NCI-H345 (cell line): ENCODE measurements at places on chromosomes 5 and 9.

GRCh38 chr5:179317411-179318220 lies 27.6 kb downstream of the ADAMTS2 start:
- no peak for DNase-seq

DNA sequence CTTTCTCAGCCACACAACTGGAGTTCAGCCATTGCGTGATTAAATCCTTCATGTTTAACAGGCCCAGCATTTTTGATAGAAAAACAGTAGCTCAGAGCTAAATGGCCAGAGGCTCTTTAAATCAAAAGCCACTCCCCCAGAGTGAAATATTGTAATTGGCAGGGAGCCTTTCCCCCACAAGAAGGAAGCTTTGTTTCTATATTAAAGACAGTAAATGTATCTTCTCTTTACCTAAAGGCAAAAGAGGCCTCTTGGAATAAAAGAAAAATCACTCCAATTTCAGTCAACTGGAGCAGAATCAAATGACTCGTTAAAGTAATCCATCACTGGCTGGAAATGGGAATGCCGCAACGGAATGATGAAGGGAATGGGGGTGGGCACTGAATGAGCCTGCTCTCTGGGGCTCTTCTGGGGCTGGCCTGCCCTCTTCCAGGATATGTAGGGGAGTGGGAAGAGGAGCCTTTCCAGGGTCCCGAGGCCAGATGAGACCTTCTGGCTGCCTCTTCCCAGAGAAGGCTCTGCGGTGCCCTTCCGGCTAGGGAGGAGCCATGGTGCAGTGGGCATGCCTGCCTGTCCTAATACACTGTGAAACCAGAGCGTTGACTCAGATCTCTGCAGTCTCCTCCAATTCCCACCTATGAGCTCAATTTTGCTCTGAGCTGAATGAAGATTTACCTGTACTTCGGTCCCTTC lies 45.2 kb downstream of the ANKDD1B start:
- peak; percentile 74 for DNase-seq

DNA sequence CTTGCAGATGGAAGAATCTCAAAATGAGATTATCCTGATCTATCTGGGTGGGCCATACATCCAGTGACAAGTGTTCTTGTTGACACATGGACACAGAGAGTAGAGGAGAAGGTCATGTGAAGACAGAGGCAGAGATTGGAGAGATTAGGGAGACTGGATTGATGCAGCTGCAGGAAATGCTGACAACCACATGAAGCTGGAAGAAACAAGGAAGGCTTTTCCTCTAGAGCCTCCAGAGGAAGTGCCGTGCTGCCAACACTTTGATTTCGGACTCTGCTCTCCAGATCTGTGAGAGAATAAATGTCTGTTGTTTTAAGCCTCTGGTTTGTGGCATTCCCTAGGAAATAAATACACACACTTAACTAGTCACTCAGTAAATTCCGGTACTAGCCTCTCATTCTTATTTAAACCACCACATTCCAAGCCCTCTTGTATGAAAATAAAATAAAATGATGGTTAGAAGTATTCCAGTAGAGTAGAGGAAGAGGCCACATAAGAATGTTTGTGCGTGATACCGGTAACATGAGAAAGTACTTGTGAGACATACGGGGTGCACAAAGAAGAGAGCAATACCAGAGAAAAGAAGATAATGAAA lies 110.9 kb upstream of the DMAC1 start:
- DNase-seq = no peak

DNA sequence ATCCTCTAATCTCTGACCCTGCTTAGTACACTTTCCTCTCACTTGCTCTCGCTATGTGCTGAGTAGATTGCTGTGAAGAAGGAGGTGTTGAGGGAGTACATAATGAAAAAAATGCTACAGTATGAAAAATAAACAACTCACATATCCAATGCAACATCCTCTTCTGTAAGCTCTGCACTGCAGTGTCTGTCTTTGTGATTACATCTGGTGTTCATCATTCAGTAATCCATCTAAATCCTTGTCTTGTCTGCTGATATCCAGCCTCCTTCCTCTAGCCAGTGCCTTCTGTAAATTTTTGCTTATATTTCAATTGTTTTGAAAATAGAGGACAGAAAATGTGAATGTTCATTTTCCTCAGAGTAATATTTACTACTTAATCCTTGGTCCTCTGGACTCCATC lies 57.4 kb upstream of the CDH12 start:
- no peak for DNase-seq

GRCh38 chr9:13967011-13967410 lies 346.9 kb downstream of the NFIB start:
- no peak for DNase-seq

- no peak for DNase-seq
Measured at GRCh38 chr9:136299116-136299515, 4.8 kb downstream of the CCDC187 start.

DNA sequence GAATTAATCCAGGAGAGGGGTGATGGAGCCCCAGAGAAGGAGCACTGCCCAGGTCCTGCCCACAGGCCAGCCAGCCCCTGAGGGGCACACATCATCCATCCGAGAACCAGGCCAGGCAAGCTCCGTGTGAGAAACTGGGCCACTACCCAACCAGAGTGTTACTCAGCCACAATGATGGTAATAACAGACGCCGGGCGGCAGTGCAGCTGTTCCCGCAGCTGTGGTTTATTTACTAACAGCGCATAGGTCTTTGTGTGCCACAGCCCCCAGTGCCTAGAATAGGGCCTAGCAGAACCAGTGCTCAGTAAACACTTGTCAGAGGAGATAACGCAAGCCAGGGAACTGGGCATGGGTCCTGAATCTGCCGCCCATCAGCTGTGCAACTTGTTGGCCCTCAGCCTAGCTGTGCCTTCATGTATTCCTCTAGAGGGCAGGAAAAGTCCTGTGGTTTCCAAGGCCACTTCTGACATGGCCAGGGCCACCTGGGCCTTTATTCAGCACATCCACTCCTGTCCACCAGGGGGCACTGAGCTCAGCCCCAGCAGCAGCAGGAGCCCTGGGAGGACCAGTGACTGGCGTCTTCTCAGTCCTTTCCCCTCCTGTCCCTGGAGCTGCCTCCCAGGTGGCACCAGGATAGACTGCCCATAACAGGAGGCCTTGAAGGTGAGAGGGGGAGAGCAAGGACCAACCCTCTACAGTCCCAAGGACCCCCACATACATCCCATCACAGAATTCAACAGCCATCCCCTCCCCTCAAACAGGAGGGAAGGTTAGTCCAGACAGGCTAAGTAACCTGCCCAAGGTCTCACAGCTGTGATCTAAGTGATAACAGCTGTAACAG lies 2.1 kb downstream of the MXD3 start:
- DNase-seq = peak; percentile 85

DNA sequence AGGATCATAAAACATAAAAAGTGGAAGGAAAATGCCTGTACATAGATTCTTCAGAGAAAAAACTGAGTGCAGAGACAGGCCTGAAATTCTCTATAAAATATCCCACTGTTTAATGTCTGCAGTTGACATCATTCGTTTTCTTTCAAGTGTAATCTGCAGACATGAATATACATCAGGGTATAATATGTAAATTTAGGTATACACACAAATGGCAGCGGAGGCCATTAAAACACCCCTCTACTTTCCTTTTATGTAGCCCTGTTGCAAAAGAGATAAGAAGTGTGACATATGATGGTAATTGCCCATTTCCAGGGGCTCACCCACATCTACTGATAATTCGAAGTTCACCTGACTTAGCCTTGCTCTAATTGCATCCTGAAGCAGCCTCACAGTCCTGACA lies 164.3 kb downstream of the SLC24A2 start:
- no peak for DNase-seq

- no peak for DNase-seq
Measured at GRCh38 chr5:43420241-43420640, 8.1 kb upstream of the CCL28 start.

DNA sequence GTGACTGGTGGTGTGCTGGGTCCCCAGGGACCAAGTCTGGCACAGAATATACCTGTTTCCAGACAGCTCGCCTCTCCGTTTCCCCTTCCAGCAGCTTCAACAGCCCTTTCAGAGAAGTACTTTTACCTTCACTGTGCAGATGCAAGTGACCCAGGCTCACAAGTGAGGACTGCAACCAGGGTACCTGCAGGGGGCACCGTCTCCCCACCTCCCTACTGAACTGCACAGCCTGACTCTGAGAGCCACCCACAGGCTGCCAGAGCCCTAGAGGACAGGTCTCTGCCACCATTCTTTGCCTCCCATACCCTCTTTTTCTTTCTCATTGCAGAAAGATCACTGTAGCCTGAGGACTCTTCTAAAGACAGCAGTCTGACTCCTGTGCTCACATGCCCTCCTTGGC lies 15.4 kb downstream of the IL9 start:
- no peak for DNase-seq

- peak; percentile 79 for DNase-seq
Measured at GRCh38 chr5:6902597-6902996, 189.4 kb downstream of the TENT4A start.

- DNase-seq = no peak
Measured at GRCh38 chr9:10127867-10128266, 484.9 kb downstream of the PTPRD start.

GRCh38 chr9:19231126-19231903 lies 822 bp downstream of the DENND4C start:
- peak; percentile 39 for DNase-seq

DNA sequence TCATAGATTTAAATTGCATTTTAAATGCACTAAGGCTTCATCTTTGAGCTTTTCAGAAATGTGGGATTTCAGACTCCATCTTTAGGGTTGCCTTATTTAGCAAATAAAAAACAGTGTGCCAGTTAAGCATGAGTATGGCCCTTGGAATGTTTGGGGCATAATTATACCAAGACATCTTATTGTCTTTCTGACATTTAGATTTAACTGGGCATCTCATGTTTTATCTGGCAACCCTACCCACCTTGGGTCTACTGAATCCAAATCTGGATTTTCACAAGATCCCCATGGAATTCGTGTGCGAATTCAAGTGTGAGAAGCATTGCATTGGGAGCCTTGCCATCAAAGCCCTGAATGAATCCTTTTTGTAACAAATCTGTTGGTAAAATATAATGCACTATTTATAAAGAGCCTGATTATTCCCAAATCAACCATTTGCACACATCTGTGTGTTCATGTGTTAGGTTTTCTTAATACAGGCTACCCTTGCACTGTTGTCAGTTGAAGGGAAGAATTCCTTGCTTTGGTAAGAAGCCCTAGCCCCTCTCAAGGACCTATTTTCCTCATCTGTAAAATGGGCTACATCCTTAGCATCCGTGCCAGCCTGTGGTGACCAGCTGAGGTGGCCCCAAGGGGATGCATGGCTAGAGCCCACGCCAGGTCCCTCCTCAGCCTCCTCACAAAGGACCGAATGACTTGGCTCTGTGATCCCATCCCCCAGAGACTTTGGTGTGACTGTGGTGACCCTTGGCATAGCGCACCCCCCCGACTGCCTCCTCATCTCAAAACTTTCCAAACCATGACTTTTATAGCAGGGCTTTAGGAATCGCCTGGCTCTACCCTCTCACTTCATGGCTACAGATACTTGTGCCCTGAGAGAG lies 8.1 kb downstream of the GSN start:
- no peak for DNase-seq

- DNase-seq = no peak
Measured at GRCh38 chr9:14340219-14340873, 26.4 kb upstream of the NFIB start.

GRCh38 chr9:35042081-35042604 lies 30.3 kb downstream of the VCP start:
- DNase-seq = no peak

DNA sequence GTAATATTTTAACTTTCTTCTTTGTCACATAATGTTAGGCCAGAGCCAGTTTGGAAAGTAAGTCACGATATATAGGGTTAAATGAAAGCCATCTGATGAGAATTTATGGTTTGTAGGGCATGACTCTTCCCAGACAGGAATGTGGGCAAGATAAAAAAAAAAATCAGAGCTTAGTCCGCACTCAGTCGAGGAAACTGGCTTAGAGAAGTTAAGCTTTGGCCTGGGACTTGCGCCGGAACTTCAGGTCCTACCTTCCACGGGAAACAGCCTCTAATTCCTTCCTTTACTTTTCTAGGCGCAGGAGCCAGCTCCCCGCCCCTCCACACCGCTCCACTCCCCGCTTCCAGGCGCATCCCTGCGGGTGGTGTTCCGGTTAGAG lies 475 bp downstream of the DDX31 start:
- DNase-seq = peak; percentile 76

- DNase-seq = no peak
Measured at GRCh38 chr5:87899721-87900131, 368.9 kb downstream of the TMEM161B start.

DNA sequence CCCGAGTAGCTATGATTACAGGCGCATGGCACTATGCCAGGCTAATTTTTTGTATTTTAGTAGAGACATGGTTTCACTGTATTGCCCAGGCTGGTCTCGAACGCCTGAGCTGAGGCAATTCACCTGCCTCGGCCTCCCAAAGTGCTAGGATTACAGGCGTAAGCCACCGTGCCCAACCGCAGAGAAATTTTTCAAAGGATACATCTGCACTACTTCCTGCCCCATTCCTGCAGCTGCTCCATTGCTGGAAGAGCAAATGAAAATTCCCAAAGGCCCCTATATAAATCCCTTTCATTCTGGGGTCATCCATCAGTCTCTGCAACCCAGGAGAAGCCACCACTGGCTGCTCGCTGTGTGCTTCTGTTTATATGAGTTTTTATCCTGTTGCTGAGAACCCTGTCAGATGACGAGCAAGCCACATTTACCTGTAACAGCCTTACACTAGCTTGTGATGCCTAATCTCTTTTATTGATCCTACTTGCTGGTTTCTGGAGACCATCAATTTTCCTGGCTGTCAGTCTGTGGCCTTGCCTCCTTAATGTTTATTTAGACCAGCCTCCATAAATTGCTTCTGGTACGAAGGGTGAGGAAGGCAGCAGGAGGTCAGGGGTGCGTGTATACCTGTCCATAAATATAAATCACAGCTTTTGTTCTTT lies 925.3 kb downstream of the TLE4 start:
- DNase-seq = no peak

- DNase-seq = no peak
Measured at GRCh38 chr9:89978185-89978584, 373.4 kb downstream of the GADD45G start.

- DNase-seq = no peak
Measured at GRCh38 chr9:93094658-93095204, 1.3 kb upstream of the CARD19 start.

DNA sequence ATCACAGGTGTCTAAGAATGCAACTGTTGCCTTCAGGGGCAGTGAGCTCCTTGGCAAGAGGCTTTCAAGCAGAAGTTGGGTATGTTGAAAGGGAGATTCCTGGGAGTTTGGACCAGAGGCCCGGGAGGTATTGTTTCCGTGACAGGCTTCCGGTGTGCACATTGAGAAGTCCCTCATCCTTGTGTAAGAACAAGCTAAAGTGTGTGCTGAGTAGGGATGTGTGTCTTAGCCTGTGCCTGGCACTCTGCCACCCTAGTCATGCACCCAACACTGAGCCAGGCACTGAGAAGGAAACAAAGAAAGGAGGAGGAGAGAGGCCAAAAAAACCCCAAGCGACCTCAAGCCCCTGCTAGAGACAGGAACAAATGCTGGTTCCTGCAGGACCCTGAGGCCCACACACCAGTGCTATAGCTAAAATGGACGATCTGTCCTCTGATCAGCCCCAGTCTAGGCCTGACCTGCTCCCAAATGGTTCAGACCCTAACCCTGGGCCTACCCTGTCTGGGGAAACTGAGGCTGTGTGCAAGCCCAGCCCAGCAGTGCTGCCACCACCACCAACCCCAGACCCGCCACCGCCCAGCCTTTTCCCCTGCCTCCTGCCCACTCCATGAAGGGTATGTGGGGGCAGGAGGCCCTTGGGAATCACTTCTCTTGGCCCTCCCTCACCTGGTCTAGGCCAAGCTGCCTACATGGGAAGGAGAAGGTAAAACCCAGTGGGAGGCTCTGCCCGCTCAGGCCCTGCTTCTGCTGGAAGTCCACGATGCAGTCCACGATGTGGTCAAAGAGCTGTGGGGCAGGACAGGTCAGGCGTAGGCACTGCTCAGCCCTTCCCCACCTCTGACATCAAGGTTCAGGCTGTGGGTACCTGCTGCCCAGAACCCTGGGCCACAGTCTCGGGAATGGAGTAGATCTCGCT lies 12.6 kb downstream of the HK3 start:
- no peak for DNase-seq
